ENCODE measurements at places on chromosomes 12 and 14. TPM values are rescaled to one million over a fixed set of nuclear protein-coding genes. Genes with fewer than 3 reads are reported as not detected.

DNA sequence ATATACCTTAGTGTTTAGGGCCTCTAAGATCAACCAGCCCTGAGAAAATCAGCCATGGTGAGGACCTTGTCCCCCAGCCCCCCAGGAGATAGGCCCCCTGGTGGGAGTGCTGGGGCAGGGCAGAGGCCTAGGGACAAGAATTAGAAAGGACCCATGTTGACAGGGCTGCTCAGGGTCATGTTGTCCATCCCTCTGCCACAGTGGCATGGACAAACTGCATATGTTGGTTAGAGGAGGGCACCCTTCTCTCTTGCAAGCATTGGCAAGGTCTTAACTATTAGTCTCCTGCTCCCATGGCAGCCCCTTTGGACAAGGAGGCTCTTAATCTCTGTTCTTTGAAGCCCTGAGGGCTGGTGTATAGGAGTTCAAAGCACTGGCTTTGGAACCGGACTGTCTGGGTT lies 755 bp upstream of the PTPN6 start:
- no peak for DNase-seq
- peaks cover 13% of the 10 kb centered on the region for H3K36me3 ChIP-seq
- peak overlapping the region; percentile 85 for H3K27ac ChIP-seq
- peaks cover 19% of the 10 kb centered on the region for H3K4me1 ChIP-seq

GRCh38 chr12:93676408-93677194 lies 574 bp upstream of the CRADD start:
- no peaks in the 10 kb centered on the region for H3K27me3 ChIP-seq
- no peak for DNase-seq
- H3K27ac ChIP-seq = peak overlapping the region; percentile 97
- peak overlapping the region; percentile 58 for H3K4me3 ChIP-seq
- H3K36me3 ChIP-seq = no peaks in the 10 kb centered on the region

DNA sequence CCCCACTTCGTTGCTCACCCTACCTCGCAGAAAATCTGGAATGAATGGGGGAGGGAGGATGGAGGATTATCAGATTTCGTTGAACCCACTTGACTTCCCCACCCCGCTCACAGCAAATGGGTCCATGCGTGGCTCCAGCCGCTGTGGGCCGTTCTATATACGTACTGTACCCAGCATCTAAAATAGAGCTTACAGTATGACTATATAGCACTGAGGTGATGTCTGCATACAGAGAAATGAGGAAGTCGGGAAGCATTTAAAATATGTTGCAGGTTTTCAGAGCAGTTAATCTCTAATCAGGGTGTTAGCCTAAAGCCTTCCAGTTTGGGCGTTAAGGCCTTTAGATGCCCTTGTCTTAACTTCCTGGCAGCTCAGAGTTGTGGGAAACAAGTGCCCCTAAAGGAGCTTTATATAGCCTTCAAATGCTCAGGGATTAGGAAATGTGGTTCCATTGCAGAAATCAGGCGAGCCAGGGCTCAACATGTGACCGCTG lies 1.4 kb downstream of the BICDL1 start:
- H3K4me3 ChIP-seq = peak overlapping the region; percentile 70
- no peak overlapping the region for H3K27ac ChIP-seq
- H3K4me1 ChIP-seq = peaks cover 19% of the 10 kb centered on the region
- no peaks in the 10 kb centered on the region for H3K27me3 ChIP-seq

The SMCO2 gene
- total RNA-seq = not detected

DNA sequence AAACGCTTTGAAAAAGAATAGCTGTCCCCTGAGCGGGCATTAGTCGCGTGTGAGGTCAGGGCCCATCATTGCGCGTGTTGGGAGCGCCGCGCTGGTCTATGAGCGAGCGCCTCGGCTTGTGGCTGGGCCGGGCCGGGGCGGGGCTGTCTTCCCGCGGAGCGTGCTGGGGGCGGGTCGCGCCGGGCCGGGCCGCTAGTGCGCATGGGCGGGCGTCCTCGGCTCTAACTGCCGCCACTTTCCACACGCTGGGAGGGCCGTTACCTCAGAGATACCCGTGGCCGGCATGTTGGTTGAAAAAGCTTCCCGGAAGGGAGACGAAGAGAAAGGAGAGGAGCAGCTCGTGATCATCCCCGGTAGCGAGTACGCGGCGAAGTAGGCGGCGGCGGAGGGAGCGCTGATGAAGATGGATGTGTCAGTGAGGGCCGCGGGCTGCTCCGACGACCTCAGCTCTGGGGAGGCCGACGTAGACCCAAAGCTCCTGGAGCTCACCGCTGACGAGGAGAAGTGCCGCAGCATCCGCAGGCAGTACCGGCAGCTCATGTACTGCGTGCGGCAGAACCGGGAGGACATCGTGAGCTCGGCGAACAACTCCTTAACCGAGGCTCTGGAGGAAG lies at the start of gene EID3:
Gene EID3, plus strand, starts transcription at position 202 of the 614 bp plus-strand sequence. Its CDS starts 196 bp downstream, at position 398.
- no peaks in the 10 kb centered on the region for H3K27me3 ChIP-seq
- peak within 1 kb of the TSS; percentile 75 for H3K27ac ChIP-seq
- H3K4me1 ChIP-seq = peaks cover 43% of the 10 kb centered on the region
- peaks cover 35% of the 10 kb centered on the region for H3K36me3 ChIP-seq

The PROX2 gene
- not detected for total RNA-seq

The PCED1B gene
- total RNA-seq = 7.6 TPM

- no peaks in the 10 kb centered on the region for H3K27me3 ChIP-seq
- DNase-seq = no peak
Measured at GRCh38 chr12:53726341-53726740, 911 bp downstream of the CALCOCO1 start.

- no peaks in the 10 kb centered on the region for H3K4me1 ChIP-seq
- H3K27me3 ChIP-seq = no peaks in the 10 kb centered on the region
- H3K27ac ChIP-seq = no peak overlapping the region
- DNase-seq = no peak
- H3K36me3 ChIP-seq = no peaks in the 10 kb centered on the region
Measured at GRCh38 chr12:73863546-73863945, 674.1 kb upstream of the ATXN7L3B start.

DNA sequence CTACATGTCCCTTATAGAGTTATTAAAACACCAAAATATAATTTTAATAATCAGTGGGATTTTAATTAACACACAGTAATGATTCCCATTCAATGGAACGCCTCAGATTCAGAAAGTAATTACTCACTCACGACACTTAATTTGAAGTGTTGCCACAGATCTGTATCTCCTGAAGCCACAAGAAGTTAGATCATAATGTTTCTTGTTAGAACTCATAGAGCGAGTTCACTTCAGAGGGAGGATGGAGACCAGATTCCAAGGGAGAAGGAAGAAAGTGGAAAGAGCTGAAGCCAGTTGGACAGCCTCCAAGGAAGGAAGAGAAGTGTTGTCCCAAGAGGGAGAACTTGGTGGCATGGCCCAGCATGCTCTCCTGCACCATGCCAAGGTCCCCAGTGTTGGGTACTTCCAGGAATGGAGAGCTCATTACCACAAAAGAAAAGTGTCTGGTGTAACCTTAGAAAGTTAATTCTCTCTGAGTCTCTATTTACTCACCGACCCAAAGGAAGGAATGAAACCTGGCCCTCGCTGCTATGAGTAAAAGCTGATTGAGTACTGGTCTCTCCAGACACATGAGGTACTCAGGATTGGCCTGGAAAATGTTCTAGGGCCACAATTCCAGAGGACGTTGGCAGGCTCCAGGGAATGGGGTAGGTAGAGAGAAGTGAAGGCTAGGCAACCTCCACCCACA lies 305.4 kb downstream of the BCL11B start:
- no peaks in the 10 kb centered on the region for H3K36me3 ChIP-seq
- peaks cover 20% of the 10 kb centered on the region for H3K27me3 ChIP-seq
- H3K27ac ChIP-seq = no peak overlapping the region
- H3K4me1 ChIP-seq = no peaks in the 10 kb centered on the region
- H3K4me3 ChIP-seq = no peak overlapping the region
- DNase-seq = no peak

DNA sequence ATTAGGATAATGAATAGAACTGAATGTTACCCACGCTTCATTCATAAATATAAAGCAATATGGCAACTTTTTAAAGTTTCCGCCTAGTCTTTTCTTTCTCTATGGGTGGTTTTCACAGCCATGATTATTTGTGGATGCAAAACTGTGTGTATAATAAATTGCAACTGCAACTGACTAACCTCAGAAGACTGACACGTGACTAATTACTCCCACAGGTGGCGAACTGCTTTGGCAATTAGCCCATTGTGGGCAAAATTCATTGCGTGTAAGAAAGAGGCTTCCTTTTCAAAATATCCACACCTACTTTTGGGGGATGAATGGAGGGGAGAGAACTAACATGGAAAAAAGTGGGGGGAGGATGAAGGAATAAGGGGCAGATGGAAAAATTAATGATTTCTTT lies 79.0 kb downstream of the SLC25A21 start:
- H3K36me3 ChIP-seq = no peaks in the 10 kb centered on the region
- DNase-seq = no peak
- H3K27ac ChIP-seq = no peak overlapping the region
- H3K4me1 ChIP-seq = no peaks in the 10 kb centered on the region
- H3K27me3 ChIP-seq = no peaks in the 10 kb centered on the region

- peak overlapping the region; percentile 67 for H3K4me3 ChIP-seq
- no peaks in the 10 kb centered on the region for H3K36me3 ChIP-seq
- H3K27me3 ChIP-seq = no peaks in the 10 kb centered on the region
- DNase-seq = no peak
- H3K27ac ChIP-seq = peak overlapping the region; percentile 94
- peaks cover 32% of the 10 kb centered on the region for H3K4me1 ChIP-seq
Measured at GRCh38 chr12:66170606-66171005, 810 bp upstream of the TMBIM4 start.

DNA sequence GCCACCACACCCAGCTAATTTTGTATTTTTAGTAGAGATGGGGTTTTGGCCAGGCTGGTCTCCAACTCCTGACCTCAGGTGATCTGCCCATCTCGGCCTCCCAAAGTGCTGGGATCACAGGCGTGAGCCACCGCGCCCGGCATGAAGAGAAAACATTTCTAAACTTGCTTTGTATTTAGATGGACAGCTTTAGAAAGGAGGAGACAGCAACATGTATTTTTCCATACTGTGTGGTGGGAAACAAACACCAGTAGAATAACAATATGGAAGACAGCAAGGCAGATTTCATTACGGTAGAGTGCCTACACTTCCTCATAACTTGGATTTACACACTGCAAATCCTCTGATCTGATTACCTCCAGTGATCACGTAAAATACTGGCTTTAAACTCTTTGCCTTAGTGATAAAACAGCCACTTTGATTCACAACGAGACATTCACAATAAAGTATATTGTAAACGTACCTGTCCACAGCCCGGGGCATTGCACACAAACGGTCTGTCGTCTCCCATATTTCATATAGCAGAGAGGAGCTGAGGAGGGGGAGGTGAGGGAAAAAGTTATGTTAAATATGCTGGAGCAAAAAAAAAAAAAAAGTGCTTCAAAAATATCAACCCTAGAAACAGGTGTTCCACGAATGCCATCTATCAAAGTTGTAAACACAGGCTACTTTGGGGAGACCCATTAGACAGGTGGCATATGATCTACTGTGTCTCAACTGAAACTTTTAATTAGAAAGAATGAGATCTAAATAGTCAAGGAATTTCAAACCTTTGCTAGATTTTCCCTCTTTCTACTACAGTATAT lies 25.5 kb downstream of the ATF7 start:
- DNase-seq = no peak
- peaks cover 69% of the 10 kb centered on the region for H3K4me1 ChIP-seq
- peaks cover 14% of the 10 kb centered on the region for H3K36me3 ChIP-seq
- H3K27me3 ChIP-seq = no peaks in the 10 kb centered on the region

- no peaks in the 10 kb centered on the region for H3K36me3 ChIP-seq
- H3K27me3 ChIP-seq = no peaks in the 10 kb centered on the region
- no peak overlapping the region for H3K4me3 ChIP-seq
- no peak overlapping the region for H3K27ac ChIP-seq
Measured at GRCh38 chr12:13206560-13206897, 10.0 kb downstream of the EMP1 start.

- H3K36me3 ChIP-seq = no peaks in the 10 kb centered on the region
- H3K27ac ChIP-seq = no peak overlapping the region
- H3K4me1 ChIP-seq = peaks cover 17% of the 10 kb centered on the region
- DNase-seq = no peak
- peaks cover 24% of the 10 kb centered on the region for H3K27me3 ChIP-seq
Measured at GRCh38 chr14:103205541-103205906, 82.3 kb downstream of the TNFAIP2 start.

The KLHL33 gene
- total RNA-seq = under 0.01 TPM

The MLH3 gene
- total RNA-seq = 23.5 TPM

DNA sequence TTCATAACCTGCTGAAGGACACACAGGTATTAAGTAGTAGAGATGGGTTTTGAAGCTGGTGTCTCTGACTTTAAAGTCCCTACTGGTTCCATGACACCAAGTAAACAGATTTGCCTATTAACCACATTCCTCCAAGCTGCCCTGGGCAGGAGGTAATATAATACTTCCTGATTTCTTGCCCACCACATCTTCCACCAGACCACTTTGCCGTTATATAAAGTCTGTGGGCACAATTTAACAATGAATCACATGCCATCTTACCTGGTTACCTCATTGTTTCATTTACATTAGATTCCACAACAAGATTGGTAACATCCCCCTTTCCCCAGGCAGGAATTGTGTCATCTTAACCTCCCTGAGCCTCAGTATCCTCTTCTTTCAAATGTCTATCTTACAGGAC lies 900 bp upstream of the LRRC23 start:
- H3K36me3 ChIP-seq = peaks cover 12% of the 10 kb centered on the region
- no peak for DNase-seq
- peaks cover 11% of the 10 kb centered on the region for H3K4me1 ChIP-seq
- no peak overlapping the region for H3K27ac ChIP-seq

- no peak overlapping the region for H3K27ac ChIP-seq
- H3K4me1 ChIP-seq = peaks cover 18% of the 10 kb centered on the region
- H3K36me3 ChIP-seq = no peaks in the 10 kb centered on the region
- no peaks in the 10 kb centered on the region for H3K27me3 ChIP-seq
- no peak for DNase-seq
- H3K4me3 ChIP-seq = no peak overlapping the region
Measured at GRCh38 chr14:100054316-100055075, 10.7 kb upstream of the EVL start.

DNA sequence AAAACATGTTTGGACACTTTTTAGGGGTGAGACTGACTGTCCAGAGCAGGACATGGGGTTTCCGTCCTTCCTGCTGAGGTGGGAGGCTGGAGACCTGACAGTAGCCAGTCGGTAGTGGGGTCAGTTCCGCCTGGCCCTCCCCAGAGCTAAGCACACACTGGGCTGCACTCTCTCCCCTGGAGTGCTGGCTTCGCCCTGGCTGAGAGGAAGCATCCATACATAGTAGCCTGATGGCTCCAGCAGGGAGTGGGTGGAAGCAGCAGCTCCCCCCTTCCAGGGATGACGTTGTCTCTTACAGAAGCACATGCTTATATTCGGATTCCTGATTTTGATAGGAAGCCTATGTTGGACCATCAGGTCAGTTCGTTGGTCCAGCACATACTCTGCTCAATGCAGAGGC lies 40.4 kb downstream of the SFSWAP start:
- no peak overlapping the region for H3K4me3 ChIP-seq
- H3K36me3 ChIP-seq = peaks cover 100% of the 10 kb centered on the region
- H3K4me1 ChIP-seq = no peaks in the 10 kb centered on the region
- no peak overlapping the region for H3K27ac ChIP-seq
- DNase-seq = no peak
- no peaks in the 10 kb centered on the region for H3K27me3 ChIP-seq

The MORN3 gene
- total RNA-seq = 0.55 TPM

DNA sequence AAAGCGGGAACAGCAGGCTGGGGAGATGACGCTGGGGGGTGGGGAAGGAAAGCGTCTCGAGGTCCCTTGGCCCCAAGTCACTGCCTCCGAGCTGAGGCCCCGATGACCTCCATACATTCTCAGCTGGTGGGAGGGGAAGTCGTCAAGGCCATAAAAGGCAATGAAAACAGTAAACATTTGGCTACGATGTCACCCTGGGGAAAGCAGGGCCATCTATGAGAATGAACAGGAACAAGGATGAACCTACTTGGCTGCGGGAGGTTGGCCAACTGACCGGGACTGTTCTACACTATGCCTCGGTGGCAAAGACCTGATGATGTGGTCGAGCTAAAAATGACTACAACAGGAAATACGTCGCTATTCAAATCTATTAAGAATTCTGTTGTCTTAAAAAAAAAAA lies 19.5 kb downstream of the PRKAB1 start:
- no peaks in the 10 kb centered on the region for H3K27me3 ChIP-seq
- no peak overlapping the region for H3K27ac ChIP-seq
- DNase-seq = peak; percentile 67
